ENCODE measurements at places on chromosomes 3 and 15.
A peak's percentile ranks its signal among the peaks of the same experiment; 100 is the strongest.

- DNase-seq, result no peak
Measured at GRCh38 chr15:74630284-74631086, 14.8 kb downstream of the CLK3 start.

- no peak for DNase-seq
Measured at GRCh38 chr3:98343647-98344507, 9.8 kb upstream of the OR5K4 start.

- no peak for DNase-seq
Measured at GRCh38 chr3:154900816-154901215, 179.3 kb upstream of the MME start.

GRCh38 chr3:26106228-26106627 lies 316.3 kb downstream of the OXSM start:
- DNase-seq, result no peak

DNA sequence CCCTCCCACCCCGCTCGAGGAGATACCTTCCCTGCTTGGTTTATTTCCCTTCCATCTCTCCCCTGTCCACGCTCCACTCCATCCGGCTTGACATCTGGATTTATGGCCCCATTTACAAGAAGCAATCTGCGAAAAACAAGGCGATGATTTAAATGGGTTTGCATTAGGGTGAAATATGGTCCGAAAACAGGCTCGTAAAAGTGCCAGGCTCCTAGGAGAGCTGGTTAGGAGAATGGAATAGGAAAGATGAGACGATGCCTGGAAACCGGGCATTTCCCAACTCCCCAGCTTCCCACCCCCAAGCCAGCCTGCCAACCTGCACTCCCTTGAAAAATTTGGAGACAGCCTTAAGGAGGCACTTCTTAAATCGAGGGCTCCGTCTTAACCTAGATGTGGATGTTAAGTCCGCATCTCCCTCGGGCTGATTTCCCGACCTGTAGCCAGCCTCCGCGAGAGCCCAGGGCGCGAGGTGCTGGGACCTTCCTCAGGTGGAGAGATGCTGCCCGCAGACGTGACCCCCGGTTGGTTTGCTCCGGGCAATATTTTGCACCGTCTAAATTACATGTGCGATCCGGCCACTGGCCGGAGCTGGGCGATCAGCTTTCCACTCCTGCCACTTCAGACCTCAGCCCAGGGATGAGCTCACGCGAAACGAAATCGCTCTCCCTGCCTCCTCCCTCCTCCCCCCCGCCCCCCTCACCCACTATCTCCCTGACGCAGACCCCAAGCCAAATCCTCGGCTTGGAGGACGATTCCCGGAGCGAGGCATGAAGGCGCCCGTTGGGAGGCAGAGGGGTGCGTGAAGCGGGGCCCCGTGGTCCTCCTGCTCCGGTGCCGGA lies 1.3 kb downstream of the GRM7 start:
- DNase-seq, result no peak

DNA sequence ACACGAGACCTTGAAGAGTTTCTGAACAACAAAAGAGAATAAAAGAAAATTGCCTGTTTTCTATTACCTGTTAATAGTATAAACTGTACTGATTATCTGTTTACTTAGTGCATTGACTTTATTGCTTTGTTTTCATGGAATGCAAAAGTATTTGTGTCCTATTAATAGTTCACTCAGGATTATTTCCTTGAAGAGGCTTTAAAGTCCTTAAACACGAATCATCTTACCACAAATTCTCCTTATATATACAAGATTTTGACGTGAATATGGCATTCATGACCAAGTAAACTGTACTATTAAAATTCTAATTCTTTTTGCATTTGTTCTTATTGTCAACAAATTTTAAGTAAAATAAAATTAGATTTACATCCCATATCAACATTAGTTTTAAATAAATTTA lies 513.0 kb downstream of the NTRK3 start:
- DNase-seq, result peak; percentile 74

All from fibroblast of skin of right biceps (primary cell).